Stimulated activated CD4-positive, alpha-beta T cell treated with anti-CD3 and anti-CD28 coated beads, Interleukin-1b, Interleukin-23, amount 100 ng/mL, for 24 hours (primary cell): ENCODE measurements at places on chromosomes 6 and 20.

GRCh38 chr6:3052481-3053230 lies 15.6 kb upstream of the RIPK1 start:
- no peak for DNase-seq

DNA sequence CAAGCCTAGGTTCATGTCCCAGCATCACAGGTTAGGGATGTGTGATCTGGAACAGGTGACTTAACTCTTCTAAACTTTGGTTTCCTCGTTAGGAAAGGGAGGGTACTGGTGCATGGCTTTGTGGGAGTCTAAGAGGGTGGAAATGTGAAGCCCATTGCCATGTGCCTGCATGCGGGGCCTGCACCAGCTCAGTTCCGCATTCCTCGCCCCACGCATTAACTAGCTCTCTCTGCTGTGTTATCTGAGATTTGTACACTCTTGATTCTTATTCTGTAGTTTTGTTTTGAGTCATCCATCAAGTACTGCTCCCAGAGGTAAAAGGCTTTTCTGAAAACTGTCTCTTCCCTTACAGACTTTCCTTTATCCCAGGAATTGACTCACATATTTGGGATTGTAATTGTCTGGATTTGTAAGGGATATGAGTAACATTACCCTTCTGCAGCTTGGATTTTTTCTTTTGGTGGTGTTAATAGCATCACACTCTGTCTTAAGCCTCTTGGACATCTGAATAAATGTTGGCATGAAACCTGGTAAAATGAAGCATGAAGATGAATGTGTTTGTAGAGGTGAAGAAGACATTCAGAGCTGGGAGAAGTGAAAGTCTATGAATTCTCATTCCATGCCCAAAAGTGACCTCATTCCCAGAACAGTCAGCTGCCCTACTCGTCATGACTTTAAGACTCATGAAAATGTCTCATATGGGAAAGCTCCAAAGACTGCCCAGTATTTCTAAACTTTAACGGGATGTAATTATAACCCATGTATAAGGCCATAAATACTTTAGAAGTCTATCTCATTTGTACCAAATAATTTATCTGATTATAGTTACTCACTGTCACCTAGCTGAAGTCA lies 357.3 kb downstream of the FOXA2 start:
- DNase-seq = no peak

DNA sequence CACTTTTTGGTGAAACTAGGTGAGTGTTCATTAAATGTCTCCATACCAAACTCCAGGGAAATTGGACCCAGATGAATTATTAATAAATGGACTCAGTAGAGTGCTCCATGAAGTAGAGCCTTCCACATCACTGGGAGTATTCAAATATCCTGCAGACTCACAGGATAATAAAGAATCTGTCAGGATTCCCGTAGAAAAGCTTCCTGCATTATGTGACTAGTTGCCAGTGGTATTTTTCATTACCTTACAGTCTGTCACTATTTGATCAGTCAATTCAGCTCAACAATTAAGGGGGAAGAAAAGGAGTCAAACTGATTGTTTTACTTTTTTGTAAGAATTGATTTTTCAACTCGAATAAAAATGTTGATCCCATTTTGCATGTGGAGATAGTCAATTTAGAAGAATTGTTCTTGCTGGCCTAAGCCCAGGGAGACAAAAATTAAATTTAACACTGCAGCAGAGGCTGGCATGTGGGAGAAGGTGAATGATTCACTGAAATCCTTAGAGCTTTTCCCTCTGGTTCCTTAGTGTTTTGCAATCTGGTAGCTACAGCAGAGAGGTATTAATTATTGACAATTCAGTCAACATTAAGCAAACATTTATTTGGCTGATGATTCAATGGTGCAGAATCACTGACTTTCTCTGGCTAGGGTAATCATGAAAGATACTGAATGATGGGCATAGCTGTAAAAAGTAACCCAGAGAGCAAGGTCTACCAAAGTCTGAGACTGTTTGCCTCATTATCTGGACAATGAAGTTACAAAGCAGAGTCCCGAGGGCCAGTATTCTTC lies 442.4 kb downstream of the CD83 start:
- DNase-seq = no peak

GRCh38 chr20:50320901-50321796 lies 130.5 kb downstream of the CEBPB start:
- peak; percentile 25 for DNase-seq

DNA sequence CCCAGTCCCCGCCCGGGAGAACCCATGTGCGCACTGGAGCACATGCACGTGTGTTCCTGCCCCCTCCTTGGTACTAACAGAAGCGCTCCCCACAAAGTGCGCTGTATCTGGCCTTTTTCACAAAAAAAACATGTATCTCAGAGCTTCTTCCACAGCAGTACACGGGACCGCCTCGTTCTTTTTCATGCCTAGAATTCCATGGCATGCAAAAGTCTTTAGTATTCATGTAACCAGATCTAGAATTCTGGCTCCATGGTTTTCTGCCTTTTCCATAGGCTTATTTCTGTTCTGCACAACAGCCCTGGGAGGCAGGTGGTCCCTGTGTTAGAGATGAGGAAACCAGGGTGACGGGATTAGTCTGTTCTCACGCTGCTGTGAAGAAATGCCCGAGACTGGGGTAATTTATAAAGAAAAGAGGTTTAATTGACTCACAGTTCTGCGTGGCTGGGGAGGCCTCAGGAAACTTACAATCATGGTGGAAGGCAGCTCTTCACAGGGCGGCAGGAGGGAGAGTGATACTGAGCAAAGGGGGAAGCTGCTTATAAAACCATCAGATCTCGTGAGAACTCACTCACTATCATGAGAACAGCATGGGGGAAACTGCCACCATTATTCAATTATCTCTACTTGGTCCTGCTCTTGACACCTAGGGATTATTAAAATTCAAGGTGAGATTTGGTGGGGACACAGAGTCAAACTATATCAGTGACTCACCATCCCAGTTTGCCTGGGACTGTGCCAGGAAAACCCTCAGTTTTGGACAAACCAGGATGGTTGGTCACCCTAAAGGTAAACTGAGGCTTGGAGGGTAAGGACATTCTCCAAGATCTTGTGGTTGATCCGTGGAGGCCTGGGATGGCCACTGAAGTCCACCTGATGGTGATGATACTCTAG lies 41.0 kb downstream of the C20orf203 start:
- DNase-seq = no peak

DNA sequence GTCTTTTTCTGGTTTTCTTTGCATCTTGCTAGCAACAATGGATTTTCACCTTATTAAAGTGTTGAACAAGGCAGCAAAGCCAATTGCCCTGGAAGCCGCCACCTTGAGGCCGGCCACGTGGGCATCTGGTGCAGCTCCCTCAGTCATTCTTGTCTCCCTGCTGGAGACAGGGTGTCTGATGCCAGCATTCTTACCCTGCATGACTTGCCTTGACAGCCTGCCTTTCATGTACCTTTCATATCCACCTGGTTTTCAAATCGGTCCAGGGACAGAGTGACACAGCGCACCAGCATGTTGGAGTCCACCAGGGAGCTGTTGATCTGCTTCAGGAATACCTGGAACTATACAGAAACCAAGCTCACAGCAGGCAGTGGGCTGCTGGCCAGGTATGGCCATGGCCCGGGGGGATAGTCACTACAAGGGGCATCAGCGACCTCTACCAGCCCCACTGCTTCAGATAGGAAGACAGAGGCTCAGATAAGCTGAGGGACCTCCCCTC lies 49.8 kb downstream of the MYH7B start:
- DNase-seq = no peak

- no peak for DNase-seq
Measured at GRCh38 chr6:113894712-113895674, 37.8 kb downstream of the MARCKS start.

- DNase-seq = no peak
Measured at GRCh38 chr20:48818481-48818987, 9.3 kb downstream of the PREX1 start.

- DNase-seq = no peak
Measured at GRCh38 chr20:8150591-8150990, 18.5 kb downstream of the PLCB1 start.

DNA sequence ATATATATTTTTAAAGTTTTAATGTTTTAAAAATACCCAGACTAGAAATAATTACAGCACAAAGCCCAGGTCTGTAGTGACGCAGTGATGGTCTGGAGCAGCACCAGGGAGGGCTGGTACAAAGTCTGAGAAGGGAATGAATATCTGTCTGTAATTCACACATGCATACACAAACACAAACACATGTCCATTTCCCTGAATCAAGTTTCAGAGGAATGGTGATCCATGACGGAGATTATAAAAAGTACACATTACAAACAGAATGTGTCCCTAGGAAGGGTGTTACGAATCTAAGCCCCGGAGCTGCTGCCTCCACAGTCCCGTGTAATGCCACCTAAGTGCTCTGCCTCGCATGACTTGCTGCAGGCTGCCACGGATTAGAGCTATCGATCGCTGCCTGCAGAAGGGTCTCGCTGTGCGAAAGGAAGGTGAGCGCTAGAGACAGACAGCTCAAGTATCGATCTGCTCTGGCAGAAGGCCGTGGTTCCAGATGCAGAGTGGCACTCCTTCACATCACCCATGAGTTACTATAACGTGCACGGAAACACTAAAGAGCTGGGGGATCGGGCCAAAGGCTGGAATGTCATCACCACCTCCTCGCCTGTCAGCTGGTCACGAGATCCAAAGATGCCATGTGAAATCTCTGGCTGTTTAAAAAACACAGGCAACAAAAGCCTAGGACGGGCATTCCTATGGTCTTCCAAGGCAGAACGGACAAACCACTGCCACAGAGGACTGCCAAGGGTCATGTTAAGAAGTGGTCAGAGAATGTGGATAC lies 87.1 kb downstream of the INSM1 start:
- DNase-seq = no peak

DNA sequence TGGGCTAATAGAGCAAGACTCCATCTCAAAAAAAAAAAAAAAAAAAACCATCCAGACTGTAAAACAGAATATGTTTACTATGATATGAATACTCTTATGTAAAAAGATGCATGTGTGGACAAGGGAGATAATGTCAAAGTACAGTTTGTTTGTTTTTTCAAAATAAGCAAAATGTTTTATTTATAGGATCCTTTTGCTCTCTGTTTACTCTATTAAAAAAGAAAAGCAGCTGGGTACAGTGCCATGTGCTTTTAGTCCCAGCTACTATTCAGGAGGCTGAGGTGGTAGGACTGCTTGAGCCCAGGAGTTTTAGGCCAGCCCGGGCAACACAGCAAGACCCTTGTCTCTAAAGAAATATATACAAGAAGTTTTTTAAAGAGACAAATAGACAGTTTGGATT lies 38.1 kb downstream of the UQCC1 start:
- no peak for DNase-seq

DNA sequence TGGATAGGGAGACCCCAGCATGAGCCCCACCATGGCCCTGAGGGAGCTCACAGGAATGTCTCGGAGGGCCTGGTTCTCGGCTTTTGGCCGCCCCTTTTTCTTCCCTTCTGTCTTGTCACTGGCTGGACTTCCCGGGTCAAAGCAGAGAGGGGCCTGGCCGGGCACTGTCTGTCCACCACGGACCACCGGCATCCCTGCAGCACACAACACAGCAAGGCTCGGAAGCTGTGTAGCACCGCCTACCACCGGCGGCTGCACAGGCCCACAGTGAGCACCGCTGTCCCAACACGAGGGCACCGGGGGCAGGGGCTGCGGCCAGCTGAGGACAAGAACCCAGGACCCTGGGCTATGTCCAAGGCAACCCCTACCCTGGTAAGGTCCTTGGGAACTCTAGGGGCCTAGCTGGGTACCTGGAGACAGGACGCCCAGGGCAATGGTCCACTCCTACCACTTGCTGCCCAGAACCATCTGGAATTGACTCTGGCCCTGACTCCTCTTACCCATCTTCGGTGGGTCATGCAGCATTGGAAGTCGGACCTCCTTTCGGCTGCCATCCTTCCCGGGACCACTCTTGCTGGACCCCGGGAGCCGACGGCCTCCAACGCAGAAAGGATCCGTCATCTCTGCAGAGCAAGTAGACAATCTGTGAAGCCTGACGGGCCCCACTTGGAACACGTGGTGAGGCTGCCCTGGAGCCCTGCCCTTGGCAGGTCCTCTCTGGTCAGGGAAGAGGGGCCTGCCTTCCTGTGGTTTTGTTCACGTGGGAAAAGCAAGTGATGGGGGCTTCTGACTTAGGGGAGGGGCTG lies 2.2 kb downstream of the ZNF512B start:
- DNase-seq = no peak

GRCh38 chr6:138410048-138410735 lies 6.2 kb downstream of the HEBP2 start:
- no peak for DNase-seq

DNA sequence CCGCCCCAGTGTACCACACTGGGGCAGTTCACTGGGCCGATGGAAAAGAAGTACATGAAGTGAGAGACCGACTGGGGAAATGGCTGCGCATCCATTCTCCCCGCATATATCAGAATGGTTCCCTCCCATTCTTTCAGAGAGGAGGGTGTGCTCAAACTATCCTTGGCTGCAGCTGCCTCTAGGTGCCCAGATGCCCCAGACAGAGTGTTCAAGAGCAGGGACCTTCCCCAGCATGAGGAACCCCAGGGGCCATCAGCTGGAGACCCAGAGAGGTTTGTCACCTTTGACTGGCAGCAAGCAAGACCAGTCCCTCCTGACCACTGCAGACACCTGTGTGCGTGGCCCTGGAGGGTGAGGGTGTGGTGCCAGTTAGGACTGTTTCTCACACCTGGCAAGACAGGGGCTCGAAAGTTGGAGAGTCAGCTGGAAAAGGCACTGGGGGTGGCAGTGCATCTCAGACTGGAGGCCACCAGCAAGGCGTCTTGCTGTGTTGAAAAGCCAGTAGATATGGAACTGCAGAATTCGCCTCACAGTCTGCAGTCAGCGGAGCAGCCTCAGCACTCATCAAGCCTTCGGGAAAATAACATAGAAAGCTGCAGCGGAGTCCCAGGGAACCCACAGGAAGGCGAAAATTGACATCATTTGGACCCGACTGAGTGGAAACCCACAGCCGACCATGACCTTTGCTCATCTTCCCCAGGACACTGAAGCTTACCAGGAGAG lies 76.7 kb downstream of the GPR6 start:
- DNase-seq = no peak

GRCh38 chr6:1348675-1349074 lies 36.8 kb downstream of the FOXQ1 start:
- no peak for DNase-seq

- no peak for DNase-seq
Measured at GRCh38 chr6:37288247-37288646, 30.3 kb upstream of the TMEM217 start.

- DNase-seq = no peak
Measured at GRCh38 chr6:99885051-99885450, 109.0 kb downstream of the MCHR2 start.

- no peak for DNase-seq
Measured at GRCh38 chr20:41697861-41698559, 79.8 kb upstream of the CHD6 start.

GRCh38 chr6:3368685-3369084 lies 88.2 kb downstream of the SLC22A23 start:
- no peak for DNase-seq

GRCh38 chr6:10149603-10150002 lies 265.3 kb downstream of the TFAP2A start:
- no peak for DNase-seq

- no peak for DNase-seq
Measured at GRCh38 chr20:33506576-33506975, 16.7 kb downstream of the CBFA2T2 start.

DNA sequence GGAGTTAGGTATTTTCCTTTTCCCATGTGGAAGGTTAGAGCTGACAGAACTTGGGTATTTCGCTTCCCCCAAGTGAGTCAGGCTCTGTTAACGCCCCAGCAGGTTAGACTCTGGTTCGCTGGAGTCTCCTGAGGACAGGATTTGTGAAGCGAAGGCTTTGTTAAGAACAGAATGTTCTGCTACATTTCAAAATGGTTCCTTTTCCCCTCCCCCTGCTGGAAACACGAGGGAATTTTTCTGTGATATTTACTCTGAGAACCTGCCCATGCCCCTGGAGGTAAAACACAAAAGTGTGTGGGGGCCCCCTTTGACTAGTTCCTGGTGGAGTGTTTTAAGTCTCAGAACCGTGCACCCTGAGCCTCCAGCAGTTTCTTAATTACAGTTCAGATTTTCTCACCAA lies 731.4 kb upstream of the CITED2 start:
- DNase-seq = no peak
